ENCODE measurements at places on chromosomes 4 and X. TPM values are rescaled to one million over a fixed set of nuclear protein-coding genes. Genes with fewer than 3 reads are reported as not detected.

The POU3F4 gene
- total RNA-seq, result not detected

The NDP gene
- not detected for total RNA-seq

The MAGEA4 gene
- total RNA-seq, result not detected

The NPFFR2 gene
- total RNA-seq, result not detected

The GAR1 gene
- total RNA-seq, result 24.4 TPM

The GBA3 gene
- total RNA-seq, result not detected

The STPG2 gene
- not detected for total RNA-seq

The GAGE12J gene
- not detected for total RNA-seq

The LRP2BP gene
- 0.44 TPM for total RNA-seq

The GAGE1 gene
- total RNA-seq, result not detected

The BEX2 gene
- total RNA-seq, result 16.0 TPM

The MAGEB16 gene
- total RNA-seq, result not detected

The AMBN gene
- not detected for total RNA-seq

The F11 gene
- total RNA-seq, result not detected

The CT45A10 gene
- total RNA-seq, result not detected

The SHISA3 gene
- 0.72 TPM for total RNA-seq

The DCX gene
- total RNA-seq, result not detected

The PGK1 gene
- 744 TPM for total RNA-seq

The KLHL34 gene
- 1.2 TPM for total RNA-seq

The GPC4 gene
- 0.05 TPM for total RNA-seq

The TRIM60 gene
- total RNA-seq, result not detected

The SSX2 gene
- total RNA-seq, result not detected

Measured in activated naive CD4-positive, alpha-beta T cell treated with anti-CD3 and anti-CD28 coated beads for 36 hours (primary cell).